ENCODE measurements at places on chromosomes 1 and 21.

GRCh38 chr1:167472752-167473521, 45.4 kb downstream of the CD247 start:
- DNase-seq = no peak

DNA sequence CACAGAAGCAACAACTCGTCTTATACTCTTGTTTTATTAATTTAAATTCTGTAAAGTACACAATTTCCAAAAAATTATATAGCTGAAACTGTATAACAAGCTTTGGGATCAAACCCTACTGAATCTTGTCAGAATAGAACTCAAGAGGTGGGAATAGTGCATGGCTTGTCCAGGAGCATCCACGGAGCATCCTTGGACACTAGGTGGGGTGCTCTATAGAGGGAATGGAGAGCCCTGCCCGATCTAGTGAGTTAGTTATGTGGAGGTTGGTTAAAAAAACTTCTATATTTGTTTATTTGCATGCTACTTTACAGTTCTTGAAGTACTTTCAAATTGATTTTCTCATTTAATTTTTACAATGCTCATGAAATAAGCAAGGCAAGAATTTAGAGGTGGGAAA, 28.3 kb downstream of the ROR1 start:
- DNase-seq = no peak

DNA sequence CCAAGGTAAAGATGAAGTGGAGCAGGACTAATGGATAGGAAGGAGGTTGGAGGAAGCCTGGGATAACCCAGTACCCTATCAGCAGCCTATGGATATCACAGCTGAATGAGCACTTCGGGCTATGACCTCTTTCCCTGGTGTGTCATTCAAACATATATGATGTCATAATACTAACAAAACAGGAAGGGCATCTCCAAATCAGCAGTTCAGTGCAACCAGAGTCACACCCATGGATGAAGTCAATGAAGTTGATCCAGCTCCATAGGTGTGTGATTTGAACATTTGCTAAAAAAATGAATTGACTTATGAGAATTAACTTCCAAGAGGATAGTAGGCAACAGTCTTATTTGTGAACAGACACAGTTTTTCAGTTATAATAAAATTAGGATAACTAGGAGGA, 1.7 kb upstream of the C1orf116 start:
- peak; percentile 9 for DNase-seq

- DNase-seq = no peak
These were observed 154.6 kb downstream of the RGS7 start for GRCh38 chr1:241202401-241202800.
